ENCODE measurements at places on chromosomes 16 and 17. TPM values are rescaled to one million over a fixed set of nuclear protein-coding genes. Genes with fewer than 3 reads are reported as not detected.

Gene APRT
- total RNA-seq, result 53.4 TPM

- no peaks in the 10 kb centered on the region for H3K36me3 ChIP-seq
- no peak overlapping the region for H3K4me3 ChIP-seq
- DNase-seq, result peak; percentile 66
- H3K27ac ChIP-seq, result peak overlapping the region; percentile 64
- H3K27me3 ChIP-seq, result peaks cover 16% of the 10 kb centered on the region
Observed at GRCh38 chr17:50122945-50123344, 7.0 kb downstream of the SAMD14 start.

GRCh38 chr17:61833536-61834193, 29.7 kb downstream of the BRIP1 start:
- no peak overlapping the region for H3K27ac ChIP-seq
- H3K36me3 ChIP-seq, result peaks cover 10% of the 10 kb centered on the region
- no peak for DNase-seq
- H3K27me3 ChIP-seq, result no peaks in the 10 kb centered on the region
- no peaks in the 10 kb centered on the region for H3K4me1 ChIP-seq

- no peaks in the 10 kb centered on the region for H3K27me3 ChIP-seq
- no peak overlapping the region for H3K27ac ChIP-seq
- H3K4me3 ChIP-seq, result no peak overlapping the region
- no peaks in the 10 kb centered on the region for H3K36me3 ChIP-seq
Observed at GRCh38 chr17:37039269-37039668, 90.5 kb downstream of the AATF start.

Gene ZNF652
- 45.6 TPM for total RNA-seq

Gene ZNF205
- 19.6 TPM for total RNA-seq

DNA sequence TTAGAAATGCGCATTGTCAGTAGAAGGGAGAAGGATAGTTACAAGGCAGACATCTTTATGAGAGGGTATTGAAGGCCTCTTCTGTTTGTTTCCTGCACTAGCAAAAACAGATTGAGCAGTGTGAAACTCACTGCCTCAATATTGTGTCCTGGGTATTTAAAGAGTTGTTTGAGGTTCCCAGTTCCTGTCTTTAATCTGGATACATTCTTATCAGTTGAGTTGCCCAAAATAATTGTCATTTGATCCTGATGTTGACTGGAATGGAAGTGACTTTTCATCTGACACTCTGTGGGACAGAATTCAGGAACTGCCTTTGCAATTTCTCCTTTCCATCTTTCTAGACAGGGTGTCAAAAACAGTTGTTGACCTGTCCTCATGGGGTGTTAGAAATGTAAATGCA, 1.7 kb downstream of the ATP6V0A1 start:
- no peaks in the 10 kb centered on the region for H3K27me3 ChIP-seq
- no peak overlapping the region for H3K4me3 ChIP-seq
- no peak overlapping the region for H3K27ac ChIP-seq
- DNase-seq, result no peak
- H3K36me3 ChIP-seq, result no peaks in the 10 kb centered on the region
- H3K4me1 ChIP-seq, result peaks cover 8% of the 10 kb centered on the region

GRCh38 chr17:9468937-9469336, 106.7 kb downstream of the STX8 start:
- H3K27ac ChIP-seq, result no peak overlapping the region
- H3K36me3 ChIP-seq, result no peaks in the 10 kb centered on the region
- H3K27me3 ChIP-seq, result no peaks in the 10 kb centered on the region
- H3K4me1 ChIP-seq, result peaks cover 4% of the 10 kb centered on the region
- H3K4me3 ChIP-seq, result no peak overlapping the region
- no peak for DNase-seq

DNA sequence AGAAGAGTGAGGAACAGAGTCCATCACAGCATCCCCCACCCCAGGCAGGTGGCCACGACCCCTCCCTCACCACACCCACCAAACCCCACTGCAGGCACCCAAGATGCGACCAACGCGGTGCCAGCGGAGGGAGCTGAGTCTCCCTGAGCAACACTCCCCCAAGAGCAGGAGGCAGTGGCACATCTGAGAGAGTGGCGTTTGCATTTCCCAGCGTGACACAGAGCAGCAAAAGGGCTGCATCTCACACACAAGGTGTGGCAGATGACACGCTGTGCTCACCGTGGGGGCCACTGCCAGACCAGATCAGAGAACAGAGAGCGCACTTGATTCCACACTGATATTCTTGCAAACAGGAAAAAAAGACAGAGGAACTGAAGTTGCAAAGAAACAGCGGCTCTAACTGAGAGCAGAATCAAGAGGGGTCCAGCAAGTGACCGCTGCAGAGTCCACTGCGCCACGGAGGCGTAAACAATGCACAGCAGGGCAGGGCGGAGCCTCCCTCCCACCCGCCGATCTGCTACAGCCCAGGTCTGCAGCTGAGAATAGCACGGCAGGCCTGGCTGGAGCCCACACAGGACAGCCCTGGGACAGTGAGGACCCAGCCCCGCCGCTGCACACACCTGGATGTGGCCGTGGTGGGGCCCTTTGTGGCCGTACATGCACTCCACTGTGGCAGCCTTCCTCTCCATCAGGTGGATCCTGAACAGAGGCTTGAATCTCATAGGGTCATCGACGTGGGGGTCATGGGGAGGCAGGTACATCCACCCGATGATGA, 26.0 kb upstream of the C16orf95 start:
- H3K4me1 ChIP-seq, result peaks cover 35% of the 10 kb centered on the region
- H3K27me3 ChIP-seq, result no peaks in the 10 kb centered on the region
- no peaks in the 10 kb centered on the region for H3K36me3 ChIP-seq

DNA sequence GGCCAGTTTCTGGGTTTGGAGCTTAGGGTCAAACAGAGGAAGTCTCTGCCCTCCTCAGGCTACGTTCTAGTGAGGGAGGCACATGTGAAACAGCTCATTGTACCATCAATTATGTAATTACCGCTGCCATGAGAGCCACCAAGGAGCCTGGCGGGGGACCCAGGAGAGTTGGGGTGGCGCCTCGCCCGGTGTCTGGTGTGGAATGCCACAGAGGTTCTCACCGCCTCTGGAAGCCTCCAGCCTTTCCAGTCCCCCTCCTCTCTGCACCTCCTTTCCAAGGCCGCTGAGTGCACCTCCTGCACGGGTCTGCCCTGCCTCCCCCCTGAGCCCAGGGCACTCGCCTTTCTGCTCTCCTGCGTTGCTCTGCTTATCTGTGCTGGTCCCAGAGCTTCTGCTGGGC, 51.4 kb downstream of the SREBF1 start:
- H3K4me3 ChIP-seq, result no peak overlapping the region
- no peaks in the 10 kb centered on the region for H3K36me3 ChIP-seq
- H3K27me3 ChIP-seq, result peaks cover 19% of the 10 kb centered on the region
- H3K4me1 ChIP-seq, result peaks cover 63% of the 10 kb centered on the region
- H3K27ac ChIP-seq, result no peak overlapping the region
- no peak for DNase-seq

Gene CIBAR2
- not detected for total RNA-seq
